Nucleus accumbens (tissue), 56 donors: ENCODE measurements at places on chromosomes 2 and 18.

DNA sequence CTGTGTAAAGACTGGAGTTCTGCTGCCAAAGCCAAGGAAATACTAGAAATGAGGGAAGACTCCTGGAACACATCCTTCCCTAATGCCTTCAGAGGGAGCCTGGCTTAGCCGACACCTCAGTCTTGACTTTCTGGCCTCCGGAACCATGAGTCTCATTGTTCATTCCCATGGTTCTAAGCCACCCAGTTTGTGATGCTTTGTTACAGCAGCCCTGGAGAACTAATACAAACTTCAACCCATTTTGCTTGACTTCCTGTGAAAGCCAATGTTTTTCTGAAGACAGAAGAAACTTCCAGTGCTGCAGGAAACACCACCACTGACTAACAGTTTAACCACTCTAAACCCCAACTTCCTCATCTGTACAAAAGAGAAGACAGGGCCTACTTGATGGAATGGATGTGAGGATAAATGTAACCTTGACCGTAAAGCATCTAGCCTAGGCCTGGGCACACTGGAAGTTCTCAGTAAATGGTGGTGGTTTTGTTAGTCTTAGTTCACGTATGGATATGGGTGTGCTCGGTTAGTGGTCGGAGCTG, 85.9 kb upstream of the RFX8 start:
- no peak for DNase-seq

DNA sequence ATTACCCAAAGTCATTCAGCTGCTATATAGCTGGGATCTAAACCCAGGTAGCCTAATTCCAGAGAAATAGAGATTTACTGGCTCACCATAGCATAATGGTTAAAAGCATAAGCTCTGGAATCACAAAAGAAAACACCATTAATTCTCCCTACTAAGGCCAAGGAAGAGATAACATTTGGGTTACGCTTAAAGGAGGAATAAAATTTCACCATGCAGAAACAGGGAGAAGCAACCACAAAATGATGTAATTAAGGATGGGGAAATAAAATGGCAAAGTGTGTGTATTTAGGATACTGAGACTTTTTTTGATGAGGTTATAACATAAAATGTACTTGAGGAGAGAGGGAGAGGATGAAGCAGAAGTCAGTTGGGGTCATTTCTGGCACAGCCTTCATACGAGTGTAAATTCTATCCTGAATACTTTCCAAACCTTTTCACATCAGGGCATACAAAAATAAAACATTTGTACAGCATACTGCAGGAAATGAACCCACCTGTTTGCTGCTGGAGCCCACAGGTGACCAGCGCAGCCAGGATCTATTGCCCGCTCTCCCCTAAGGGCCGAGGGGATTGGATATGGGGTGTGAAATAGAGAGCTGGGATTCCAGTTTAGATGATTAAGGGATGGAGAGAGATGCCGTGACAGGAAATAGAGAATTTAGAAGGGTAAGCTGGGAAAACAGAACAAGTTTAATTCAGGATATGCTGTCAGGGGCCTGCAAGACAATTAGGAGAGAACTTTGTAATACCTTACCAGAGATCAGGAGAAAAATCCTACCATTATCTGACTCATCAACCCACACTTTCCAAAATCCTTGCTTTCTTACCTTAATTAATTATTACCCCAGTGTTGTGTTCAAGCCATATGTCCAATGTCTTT, 43.8 kb upstream of the SERTAD2 start:
- DNase-seq, result no peak

- DNase-seq, result no peak
Observed at GRCh38 chr18:63894106-63894772, 6.7 kb downstream of the SERPINB2 start.

GRCh38 chr2:229882583-229882982, 39.2 kb downstream of the TRIP12 start:
- no peak for DNase-seq

DNA sequence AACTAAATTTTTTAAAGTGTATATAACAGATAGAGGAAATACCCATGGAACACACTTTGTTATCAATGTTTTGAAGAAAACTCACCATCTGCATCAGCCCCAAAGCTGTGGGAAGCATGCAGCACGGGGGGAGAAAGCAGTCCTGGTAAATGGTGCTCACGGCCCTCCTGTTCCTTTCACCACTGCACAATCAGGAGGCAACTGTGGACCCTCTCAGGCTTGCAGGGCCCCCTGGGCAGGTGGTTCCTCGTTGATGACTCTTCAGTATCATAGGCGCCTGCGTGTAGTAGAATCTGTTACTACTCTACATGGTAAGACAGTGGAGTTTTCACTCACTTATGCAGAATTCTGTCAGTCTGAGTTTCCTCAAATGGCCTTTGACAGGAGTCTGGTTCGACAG, 4.9 kb upstream of the CNDP1 start:
- DNase-seq, result no peak
